ENCODE measurements at places on chromosomes 11 and 22.

DNA sequence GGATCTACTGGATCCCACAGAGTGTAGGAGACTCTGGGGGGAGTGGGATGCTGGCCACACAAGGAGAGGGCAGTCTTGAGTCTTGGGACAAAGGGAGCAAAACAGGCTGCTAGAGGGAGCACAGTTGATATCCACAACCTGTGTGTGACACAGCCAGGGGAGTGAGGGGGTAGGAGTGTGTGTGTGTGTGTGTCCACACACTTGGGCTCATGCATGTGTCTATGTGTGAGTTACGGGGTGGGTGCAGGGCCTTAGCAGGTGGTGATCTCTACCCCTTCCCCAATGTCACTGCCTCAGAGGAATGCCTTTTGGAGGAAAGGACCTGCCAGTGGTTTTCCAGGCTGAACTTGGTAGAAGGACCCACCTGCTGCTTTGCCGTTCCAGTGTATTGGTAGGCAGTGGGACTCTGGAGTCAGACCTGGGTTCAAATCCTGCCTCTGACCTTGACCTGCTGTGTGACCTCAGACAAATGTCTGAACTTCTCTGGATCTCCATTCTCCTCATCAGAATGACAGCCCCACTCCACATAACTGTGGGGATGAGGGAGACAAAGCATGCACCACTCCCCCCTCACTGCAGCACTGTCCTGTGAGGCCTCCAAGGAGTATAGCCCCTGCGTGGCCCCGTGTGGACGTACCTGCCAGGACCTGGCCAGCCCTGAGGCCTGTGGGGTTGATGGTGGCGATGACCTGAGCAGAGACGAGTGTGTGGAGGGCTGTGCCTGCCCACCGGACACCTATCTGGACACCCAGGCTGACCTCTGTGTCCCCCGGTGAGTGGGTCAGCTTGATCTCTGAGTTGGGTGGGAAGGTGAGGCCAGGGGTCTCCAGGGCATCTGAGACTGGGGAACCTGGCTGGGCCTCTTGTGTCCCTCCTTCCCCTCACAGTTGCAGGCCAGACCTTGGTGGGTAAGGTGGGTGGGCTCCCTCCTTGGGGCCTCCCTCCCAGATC is 27.4 kb downstream of the OTOG start:
- DNase-seq, result no peak

DNA sequence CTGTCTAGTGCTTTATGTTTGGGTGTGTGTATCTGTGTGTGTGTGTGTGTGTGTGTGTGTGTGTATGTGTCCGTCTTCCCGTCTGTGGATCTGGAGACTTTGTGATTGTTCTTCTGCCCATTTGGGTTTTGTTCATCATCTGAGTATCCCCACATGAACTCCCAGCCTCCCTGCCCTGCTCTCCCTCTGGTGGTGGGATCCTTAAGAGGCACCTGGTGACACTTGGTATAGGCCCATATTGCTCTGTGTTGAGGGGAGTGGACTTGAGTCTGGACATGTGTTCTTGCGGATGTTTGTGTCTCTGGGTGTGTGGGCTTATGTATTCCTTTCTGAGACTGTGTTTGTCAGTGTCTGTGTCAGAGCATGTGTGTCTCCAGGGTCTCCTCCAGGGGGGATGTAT is 15.3 kb downstream of the RCOR2 start:
- DNase-seq, result peak; percentile 67

DNA sequence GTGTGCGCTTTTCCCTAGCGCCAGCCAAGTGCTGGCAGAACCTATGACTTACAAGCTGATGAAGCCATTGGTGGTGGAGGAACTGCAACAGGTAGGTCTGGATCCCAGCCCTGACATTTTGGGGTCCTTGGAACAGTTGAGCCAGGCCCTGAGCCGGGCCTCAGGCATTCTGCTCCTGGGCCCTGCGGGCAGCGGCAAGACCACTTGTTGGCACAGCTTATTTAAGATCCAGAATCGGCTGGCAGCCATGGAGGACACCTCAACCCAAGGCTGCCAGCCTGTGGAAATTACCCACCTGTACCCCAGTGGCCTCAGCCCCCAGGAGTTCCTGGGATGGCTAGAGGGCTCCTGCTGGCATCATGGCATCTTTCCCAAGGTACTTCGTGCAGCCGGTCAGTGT is 49.7 kb downstream of the DNHD1 start:
- no peak for DNase-seq

GRCh38 chr22:37211866-37212173 is 457 bp downstream of the SSTR3 start:
- no peak for DNase-seq
